ENCODE measurements at places on chromosomes 1 and 21.

GRCh38 chr1:44677201-44677766, 2.8 kb downstream of the ARMH1 start:
- DNase-seq = no peak

DNA sequence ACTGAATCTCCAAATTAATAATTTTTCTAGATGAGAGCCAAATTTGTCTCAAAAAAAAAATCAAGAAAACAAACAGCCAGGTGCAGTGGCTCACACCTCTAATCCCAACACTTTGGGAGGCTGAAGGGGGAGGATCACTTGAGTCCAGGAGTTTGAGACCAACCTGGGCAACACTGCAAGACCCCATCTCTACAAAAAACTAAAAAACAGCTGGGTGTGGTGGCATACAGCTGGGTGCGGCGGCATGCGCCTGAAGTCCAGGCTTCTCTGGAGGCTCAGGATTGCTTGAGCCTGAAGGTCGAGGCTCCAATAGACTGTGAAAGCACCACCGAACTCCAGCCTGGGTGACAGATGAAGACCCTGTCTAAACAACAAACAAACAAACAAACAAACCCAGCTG, 14.0 kb downstream of the ACBD3 start:
- no peak for DNase-seq

DNA sequence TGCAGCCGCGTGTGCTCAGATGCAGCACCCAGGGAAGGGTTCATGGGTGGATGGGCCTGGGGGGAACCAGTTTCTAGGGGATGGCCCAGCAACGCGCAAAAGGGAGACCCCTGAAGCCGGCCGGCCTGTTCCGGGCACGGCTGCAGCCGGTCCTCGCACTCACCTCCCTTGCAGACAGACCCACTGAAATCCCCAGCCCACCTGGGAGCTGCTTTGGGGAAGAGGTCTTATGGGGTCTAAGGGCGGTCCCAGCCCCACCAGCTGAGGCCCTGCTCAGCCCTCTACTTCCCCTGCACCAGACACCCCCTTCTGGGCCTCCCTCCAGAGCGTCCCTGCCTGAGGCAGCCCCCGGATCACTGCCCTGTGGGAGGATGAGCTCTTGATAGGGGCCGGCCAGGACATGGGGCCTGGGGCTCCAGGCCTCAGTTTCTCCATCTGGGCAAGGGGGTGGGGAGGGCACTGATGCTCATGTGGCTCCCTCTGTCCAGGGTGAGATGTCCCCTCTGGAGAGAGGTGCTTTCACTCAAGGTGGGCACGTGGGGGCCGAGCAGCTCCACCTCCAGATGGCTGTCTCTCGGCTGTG, 20.0 kb upstream of the TTC34 start:
- no peak for DNase-seq

- no peak for DNase-seq
These were observed 125.8 kb downstream of the TOMM20 start for GRCh38 chr1:235002706-235003300.

- DNase-seq = no peak
These were observed 9.1 kb upstream of the C1orf159 start for GRCh38 chr1:1124786-1125642.

GRCh38 chr1:6180268-6180706, at the start of gene CHD5:
Gene CHD5, minus strand, starts transcription at chr1:6180321. Its CDS starts 298 bp downstream, at chr1:6180023.
- no peak for DNase-seq

DNA sequence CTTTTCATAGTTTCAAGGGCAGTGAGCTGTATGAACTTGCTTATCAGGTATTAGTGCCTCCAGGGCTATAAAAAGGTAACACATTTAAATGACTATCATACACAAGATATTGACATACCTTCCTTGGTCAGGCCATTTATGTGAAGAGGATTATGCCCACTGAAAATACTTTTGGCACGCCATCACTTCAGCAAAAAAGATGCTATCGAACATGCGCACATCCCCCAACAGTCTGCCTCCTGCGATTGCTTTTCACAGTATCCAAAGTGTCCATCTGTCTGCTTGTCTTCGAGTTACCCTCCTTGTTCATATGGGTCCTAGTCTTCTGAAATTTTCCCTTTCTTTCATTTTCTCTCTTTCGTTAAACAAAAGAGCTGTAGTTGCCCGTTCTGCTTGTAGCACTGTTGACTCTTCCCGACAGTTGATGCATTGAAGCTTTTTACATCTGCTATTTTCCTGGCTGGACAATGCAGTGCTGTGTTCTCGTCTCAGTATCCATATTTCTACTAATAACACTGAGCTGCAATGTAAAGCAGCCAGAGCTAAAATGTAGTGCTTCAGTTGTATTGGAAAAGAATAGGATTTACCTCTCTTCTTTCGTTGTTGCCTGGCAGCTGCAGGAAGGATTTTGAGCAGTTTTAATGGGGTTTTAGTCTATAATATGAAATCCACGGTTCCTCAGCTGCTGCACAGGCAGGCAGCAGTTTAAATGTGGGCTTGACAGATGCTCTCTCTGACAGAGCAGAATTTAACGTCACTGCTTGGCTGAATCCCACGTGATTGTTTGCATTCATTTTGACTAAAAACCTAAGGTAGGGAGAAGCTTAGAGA, at the start of gene B3GALT2:
Gene B3GALT2, minus strand, starts transcription at position 713 of the 831 bp plus-strand sequence. CDS start 5,051 bp downstream, outside the sequence.
- DNase-seq = no peak

Measured in kidney epithelial cell (primary cell).